ENCODE measurements at places on chromosomes 12 and 14. TPM values are rescaled to one million over a fixed set of nuclear protein-coding genes. Genes with fewer than 3 reads are reported as not detected.
A peak's percentile ranks its signal among the peaks of the same experiment; 100 is the strongest.

DNA sequence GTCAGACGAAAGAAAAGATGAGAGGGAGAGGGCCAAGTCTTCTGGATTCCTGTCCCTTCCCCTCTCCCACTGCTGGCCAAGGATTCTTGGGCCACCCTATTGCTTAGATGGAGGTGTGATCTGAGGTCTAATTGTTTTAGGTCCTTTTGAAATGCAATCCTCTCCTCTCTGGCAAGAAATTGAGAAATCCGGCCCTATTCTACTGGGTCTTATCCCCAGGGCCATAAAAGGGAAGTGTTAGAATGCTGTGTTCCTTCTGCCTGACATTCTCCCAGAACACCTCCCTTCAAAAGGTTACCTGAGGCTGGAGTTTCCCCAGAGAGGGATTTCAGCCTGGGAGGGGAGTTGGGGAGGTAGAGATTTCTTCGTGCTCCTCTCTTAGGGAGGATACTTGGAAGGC is 4.4 kb downstream of the WNT5B start:
- DNase-seq = no peak

DNA sequence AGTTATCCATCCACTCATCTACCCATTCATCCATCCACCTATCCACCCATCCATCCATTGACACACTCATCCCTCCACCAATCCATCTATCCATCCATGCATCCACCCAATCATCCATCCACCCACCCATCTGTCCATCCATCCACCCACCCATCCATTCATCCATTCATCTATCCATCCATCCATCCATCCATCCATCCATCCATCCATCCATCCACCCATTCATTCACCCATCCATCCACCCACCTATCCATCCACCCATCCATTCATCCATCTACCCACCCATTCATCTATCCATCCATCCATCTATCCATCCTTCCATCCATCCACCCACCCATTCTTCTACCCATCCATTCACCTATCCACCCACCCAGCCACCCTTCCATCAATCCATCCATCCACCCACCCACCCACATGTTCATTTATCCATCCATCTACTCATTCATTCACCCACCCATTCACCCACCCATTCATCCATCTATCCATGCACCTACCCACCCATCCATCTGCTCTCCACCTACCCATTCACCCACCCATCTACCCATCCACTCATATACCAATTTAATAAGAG is 193.8 kb upstream of the ARID2 start:
- DNase-seq = no peak

DNA sequence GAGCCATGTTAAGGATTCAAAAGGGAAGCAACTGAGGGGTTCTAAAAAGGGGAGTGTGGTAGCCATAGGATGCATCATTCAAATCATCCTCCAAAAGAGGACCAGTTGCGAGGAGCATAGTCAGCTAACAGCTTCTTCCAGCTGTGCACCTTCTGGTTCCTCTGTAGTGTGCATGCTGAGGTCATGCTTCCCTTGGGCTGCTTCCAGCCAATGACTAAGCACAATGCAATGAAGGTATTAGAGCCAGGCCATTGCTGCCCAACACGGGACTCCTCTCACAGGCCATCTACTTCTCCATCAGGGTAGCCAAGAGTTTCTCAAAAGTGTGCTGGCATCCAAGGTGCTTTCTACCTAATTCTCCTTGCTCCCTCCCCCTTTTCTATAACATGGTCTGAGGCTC is 69.2 kb upstream of the ARID2 start:
- peak; percentile 87 for DNase-seq

DNA sequence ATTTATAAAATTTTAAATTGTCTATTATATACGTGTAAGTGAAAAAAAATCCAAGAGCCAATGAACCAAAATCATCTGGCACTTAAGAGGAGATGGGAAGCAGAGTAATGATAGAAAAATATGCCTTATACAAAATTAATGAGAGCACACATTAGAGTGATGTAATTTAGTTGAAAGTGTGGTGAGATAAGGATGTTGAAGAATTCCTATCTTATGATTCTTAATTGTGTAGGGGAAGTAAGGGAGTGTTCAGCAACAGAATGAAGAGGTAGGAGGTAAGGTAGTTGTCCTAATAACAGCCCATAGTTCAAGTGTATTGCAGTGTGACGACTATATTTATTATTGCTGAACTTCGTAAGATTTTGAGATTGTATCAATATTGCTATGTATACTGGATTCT is 843.4 kb upstream of the FLRT2 start:
- DNase-seq = no peak

DNA sequence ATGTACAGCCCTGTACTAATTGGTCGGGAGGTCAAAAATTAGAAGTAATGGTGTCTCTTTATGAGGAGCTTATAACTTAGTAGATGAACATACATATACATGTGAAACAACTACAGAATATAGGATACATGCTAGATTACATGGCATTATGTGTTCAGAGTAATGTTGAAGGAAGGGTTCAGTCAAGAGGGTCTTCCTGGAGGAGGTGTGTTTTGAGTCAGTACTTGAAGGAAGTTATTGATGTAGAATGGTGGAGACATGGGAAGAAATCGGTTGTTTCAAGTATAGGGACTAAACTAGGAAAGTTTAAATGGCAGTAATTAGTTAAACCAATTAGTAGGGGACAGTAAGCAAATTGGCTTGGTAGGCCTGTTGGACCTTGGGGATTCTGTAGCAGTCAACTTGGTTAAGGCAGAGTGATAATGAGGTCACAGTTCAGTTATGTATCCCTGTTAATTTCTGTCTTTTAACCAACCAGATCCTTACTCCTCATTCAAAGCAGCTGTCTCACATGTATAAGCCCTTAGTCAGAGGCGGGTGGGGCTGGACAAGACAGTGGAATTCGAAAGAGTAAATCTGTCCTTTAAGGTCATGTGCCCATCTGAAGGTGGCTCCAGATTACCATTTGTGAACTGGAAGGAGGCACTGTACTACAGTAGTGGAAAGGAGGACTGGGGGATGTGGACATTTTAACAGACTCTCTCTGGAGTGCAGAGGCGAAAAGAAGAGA is 3.5 kb upstream of the ANKRD52 start:
- DNase-seq = peak; percentile 85

GLI1 gene
- 0.49 TPM for total RNA-seq

PRPH gene
- total RNA-seq = not detected

DNA sequence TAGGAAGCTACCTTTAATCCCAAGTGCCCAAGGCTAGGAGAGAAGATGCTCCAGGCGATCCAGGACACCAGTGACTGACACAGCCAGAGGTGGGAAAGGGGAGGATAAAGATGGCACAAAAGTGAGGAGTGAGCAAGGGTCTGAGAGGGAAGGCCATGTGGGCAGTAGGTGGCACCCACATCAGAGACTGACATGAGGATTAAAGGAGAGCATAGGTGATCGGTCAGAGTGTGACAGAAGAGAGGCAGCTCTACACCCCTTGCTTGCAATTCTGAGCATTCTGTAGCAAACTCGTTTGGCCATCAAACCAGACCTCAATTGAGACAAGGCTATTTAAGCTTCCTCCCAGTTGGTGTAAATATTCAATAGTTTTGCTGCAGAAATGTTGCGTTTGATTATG is 724 bp upstream of the CD27 start:
- no peak for DNase-seq

DNA sequence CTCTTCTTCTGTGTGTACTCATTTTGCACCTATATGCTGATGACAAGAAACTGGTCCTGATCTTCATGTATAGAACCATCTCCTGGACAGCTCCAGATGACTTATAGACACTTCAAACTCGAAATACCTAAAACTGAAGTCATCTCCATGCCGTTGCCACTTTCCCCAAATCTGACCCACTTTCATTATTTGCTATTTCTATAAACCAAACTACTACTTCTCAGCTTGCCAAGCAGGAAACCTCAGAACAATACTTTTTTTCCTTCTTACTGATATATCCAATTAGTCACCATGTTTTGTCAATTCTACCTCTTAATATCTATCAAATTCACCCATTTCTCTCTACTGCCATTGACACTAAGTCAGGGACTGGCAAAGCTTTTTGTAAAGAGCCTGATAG is 14.8 kb downstream of the SGPP1 start:
- DNase-seq = no peak

DNA sequence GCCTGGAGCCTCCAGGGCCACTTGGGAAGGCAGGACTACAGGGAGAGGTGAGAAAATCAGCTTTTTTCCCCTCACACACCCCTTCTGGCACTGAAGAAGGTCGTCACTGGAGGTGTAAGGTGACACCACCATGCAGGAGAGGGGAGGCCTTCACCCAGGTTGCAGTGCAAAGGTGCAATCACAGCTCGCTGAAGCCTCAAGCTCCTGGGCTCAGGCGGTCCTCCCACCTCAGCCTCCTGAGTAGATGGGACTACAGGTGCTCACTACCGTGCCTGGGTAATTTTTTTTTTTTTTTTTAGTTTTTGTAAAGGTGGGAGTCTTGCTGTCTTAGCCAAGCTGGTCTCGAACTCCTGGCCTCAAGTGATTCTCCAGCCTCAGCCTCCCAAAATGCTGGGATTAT is 93.6 kb downstream of the TNFAIP2 start:
- no peak for DNase-seq

CD9 gene
- 133 TPM for total RNA-seq

DNA sequence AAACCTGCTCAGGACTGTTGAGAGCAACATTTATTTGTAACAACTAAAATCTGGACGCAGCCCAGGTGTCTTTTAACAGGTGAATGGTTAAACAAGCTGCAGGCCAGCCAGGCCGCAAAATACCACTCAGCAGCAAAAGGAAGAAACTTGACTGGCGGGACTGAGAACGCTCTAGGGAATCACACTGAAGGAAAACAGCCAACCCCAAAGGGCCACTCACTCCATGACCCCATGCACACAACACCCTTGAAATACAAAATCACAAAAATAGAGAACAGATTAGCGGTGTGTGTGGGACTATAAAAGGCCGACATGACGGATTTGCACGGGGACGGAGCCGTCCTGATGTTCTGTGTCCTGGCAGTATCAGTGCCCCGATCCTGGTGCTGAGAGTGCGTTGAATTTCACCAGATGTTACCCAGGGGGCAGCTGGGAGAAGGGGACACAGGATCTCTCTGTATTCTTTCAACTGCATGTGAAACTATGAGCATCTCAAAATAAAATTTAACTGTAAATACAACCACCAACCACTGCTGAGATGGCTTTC is 23.0 kb downstream of the VPS37B start:
- no peak for DNase-seq

- no peak for DNase-seq
Measured at GRCh38 chr12:96053476-96054243, 18.3 kb upstream of the LTA4H start.

TAS2R31 gene
- 1.1 TPM for total RNA-seq

KRT5 gene
- total RNA-seq = not detected

DNA sequence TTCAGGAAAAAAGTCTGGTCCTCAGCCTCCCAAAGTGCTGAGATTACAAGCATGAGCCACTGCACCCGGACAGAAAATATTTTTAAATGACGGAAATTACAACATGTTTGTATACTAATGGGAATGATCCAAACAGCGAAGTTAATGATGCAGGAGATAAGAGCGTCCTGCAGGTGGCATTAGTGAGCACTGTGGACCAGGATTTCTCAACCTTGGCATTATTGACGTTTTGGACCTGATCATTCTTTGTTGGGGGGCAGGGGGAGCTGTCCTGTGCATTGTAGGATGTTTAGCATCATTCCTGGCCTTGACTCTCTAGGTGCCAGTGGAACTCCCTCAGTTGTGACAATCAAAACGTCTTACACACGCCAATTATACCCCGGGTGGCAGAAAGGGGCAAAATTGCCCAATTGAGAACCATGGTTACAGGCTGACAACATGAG is 34.1 kb downstream of the SCFD1 start:
- peak; percentile 18 for DNase-seq

DNA sequence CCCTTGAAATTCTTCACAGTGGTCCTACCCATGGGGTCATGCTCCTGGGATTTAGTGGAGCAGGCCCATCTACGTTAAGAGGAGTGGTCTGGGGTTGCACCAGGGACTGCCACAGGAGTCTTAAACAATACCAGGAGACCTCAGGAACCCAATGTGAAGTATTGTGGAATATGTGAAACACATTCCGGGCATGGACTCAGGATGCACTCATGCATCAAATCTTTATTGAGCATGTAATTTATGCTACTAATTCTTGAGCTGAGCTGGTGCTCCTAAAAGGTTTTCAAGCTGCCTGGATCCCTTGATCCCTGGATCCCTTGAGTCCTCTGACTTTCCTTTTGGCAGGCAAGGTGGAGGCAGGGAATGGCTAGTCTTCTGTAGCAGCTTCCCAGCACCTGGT is 8.8 kb downstream of the SERPINA10 start:
- no peak for DNase-seq

DNA sequence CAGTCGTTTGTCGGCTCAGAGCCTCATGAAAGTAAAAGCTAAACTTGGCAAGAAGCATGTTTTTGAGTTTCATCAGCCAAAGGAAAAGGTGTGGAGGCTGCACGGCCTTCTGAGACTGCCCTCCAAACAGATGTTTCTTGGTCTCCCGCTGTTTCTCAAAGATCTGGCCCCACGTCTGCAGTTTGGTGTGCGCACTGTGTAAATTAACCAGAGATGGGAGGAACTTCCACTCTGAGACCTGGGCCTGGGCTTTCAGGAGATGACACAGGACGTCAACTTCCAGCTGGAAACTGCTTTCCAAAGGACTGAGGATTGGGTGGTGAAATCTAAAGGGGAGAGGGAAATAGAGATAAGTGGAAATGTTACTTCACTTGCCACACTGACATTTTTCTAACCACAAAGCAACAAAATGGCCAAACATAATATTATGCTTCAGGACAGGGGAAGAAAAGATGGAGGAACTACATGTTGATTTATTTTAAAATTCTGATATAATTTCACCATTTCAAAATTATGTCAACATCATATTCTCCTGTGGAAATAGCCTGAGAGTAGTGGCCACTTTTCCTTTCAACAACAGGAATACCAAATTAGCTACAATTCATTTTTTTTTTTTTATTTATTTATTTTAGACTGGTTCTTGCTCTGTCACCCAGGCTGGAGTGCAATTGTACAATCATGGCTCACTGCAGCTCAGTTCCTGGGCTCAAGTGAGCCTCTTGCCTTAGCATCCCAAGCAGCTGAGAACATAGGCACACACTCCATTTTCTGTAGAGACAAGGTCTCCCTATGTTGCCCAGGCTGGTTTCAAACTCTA is 27.6 kb downstream of the KICS2 start:
- DNase-seq = no peak

CLEC4C gene
- not detected for total RNA-seq

LARP4 gene
- 14.3 TPM for total RNA-seq

- DNase-seq = peak; percentile 10
Measured at GRCh38 chr12:15151161-15152091, 69.8 kb downstream of the RERG start.

DNA sequence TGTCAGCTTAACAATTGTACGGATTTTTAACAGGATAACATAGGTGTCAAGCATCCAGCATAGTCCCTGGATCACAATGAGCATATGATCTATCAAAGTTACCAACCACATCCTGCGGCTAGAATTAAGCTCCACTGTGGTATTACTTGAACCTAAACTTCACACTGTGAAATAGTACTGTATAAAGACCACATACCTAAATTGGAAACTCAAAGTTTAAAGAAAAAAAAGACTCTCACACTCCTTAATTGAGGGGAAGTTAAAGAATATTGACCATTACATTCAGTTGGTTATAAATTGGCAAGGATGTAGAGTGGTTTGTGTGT is 133.0 kb upstream of the PZP start:
- DNase-seq = no peak

GRCh38 chr12:21655591-21655990 is 2.1 kb downstream of the LDHB start:
- no peak for DNase-seq

Measured in RPMI7951 (cell line).